ENCODE measurements at places on chromosomes 12 and 14.

GRCh38 chr12:953776-954175 lies 4.3 kb upstream of the RAD52 start:
- no peak for DNase-seq

GRCh38 chr14:94581127-94581999 lies at the start of gene SERPINA5:
TSS of gene SERPINA5 (plus strand) at chr14:94581426. CDS start at chr14:94587363, 5,937 bp downstream.
- no peak for DNase-seq

DNA sequence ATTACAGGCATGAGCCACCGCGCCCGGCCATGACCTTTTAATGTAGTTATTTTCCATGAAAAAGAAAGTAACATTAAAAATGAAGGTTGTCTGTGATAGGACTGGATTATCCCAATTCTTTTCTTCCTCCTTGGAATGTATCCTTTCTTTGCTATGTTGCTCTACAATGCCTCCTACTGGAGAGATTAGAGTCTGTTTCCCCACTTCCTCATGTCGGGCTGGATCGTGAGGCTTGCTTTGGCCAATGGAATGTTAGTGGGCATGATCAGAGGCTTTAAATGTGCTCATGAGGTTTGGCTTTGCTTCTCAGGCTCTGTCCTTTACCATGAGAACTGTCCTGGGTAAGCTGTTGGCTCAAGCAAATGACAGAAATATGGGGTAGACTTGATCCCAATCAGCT lies 34.7 kb upstream of the SOCS2 start:
- DNase-seq = no peak

DNA sequence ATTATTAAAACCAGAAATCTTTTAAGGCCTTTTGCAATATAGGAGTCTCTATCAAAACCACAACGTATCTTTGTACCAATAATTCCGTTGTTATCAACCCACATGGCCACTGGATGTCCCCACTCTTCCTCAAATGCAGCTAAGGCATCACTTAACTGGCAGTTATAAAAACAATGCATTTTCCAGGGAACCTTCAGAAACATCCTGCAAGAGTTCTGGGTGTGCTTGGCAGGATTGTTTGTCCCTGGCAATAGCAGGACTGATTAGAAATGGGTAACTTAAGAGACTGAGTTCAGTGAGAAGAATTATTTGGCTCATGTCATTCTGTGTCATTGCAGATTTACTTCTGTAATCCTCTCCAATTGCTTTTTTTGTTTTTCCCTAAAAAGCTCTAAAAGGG lies 112.0 kb downstream of the SLC15A5 start:
- DNase-seq = no peak

GRCh38 chr12:49934505-49934904 lies 16.0 kb upstream of the AQP2 start:
- DNase-seq = no peak

GRCh38 chr12:72729451-72730010 lies 457.4 kb downstream of the TRHDE start:
- DNase-seq = no peak

- no peak for DNase-seq
Measured at GRCh38 chr12:124868252-124869058, 4.8 kb upstream of the SCARB1 start.

DNA sequence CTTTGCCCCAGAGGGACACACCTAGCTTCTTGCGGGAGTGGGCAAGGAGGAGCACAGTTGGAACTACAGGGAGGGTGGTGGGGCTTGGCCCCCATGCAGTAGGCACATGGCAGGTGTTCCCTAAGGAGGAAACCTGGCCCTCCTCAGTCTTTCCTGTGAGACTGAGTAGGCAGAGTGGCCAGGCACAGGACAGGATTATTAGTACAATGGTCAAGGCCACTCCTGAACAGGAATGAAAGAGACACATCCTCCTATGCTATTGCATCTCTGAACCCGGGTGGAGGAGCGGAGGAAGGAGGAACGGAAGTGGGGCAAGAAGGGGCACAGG lies 846 bp downstream of the MYO1A start:
- no peak for DNase-seq

GRCh38 chr12:92502417-92503028 lies 200.3 kb upstream of the PLEKHG7 start:
- DNase-seq = no peak

GRCh38 chr14:39370415-39370814 lies 61.8 kb downstream of the FBXO33 start:
- no peak for DNase-seq

DNA sequence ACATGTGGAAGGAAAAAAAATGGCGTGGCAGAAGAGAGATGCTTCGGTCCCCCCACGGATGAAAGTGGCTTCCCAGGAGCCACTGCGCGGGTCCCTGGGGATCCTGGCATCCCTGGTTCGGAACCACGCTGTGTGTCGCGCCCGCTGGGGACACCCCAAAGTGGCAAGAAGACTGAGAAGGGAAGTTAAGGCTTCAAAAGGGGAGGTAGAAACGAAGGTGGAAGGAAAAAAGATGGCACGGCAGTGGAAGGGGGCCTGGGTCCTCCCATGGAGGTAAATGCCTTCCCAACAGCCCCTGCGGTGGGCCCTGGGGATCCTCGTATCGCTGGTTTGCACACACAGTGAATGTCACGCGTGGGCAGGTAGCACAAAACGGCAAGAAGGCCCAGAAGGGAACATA lies 281.7 kb downstream of the ALG10 start:
- no peak for DNase-seq

DNA sequence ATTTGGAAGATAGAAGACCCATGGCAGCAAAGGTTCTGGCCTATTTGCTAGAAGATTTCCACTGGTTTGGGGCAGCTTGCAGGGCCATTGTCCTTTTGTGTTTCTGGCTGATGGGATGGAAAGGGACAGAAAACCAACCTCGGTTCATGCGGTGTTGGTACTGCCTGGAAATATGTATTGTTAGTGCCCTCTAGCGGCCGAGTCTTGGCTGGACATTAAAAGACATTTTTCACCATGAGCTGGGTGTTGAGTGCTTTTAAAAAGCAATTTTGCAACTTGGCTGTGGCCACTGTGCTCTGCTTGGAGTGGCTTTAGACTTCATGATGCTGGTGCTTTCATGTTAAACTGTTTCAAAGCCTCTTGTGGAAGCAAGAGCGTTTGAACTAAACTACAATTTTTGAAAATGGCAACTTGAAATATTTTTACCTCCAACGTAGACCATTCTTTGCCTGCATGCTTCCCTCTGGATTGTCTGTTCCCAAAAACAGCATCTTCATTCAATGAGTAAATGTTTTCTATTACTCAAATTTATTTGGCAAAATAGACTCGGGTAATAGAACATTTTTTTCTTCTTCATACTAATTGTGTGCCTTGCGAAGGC lies 102.7 kb upstream of the TBX5 start:
- peak; percentile 51 for DNase-seq

DNA sequence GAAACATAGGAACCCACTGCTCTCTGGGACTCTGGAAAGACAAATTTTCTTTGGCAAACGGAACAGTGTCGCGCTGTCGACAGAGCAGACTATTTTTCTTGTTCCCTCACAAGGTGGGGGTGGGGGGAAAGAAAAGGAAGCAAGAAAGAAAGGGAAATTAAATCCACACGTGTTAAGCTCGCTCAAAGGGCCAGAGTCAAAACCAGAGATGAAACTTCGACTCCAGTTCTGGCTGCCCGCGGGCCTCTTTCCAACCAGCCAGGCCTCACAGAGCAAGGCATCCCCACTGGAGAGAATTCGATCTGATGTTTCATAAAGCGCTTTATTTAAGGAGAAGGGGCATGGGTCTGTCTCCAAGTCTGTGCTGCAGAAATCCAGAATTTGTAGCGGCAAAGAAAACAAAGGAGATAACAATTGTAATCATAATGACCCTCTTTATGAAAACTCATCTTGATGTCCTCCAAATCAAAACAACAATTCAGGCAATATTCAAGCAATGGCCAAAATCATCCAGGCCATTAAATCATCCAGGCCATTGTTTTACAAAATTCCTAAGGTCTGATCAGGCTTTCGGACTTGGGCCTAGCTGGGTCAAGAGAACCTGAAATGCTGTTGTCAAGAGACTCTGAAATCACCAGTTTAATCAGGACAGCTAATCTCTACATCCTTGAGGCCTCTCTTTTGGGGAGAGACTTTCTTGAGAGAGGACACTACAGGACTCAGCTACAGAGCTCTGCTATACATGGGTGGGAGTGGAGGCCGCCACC lies 5.3 kb upstream of the TBX5 start:
- no peak for DNase-seq
